ENCODE measurements at places on chromosomes 4 and X.

GRCh38 chr4:24210332-24210902, 320.6 kb upstream of the PPARGC1A start:
- peak; percentile 94 for DNase-seq

- DNase-seq, result peak; percentile 79
Observed at GRCh38 chr4:75844151-75844662, 58.0 kb downstream of the PPEF2 start.

GRCh38 chrX:65017451-65017850, 41.2 kb upstream of the ZC4H2 start:
- DNase-seq, result no peak

DNA sequence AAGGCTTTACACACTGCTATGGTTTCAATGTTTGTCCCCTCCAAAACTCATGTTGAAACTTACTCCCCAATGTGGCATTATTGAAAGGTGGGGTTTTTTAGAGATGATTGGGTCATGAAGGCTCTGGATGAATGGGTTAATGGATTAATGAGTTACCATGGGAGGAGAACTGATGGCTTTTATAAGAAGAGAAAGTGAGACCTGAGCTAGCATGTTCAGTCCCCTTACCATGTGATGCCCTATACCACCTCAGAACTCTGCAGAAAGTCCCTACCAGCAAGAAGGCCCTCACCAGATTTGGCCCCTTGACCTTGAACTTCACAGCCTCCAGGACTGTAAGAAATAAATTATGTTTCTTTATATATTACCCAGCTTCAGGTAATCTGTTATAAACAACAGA, 68.9 kb upstream of the CAPN6 start:
- no peak for DNase-seq

GRCh38 chrX:136754651-136755050, 26.1 kb downstream of the ARHGEF6 start:
- peak; percentile 27 for DNase-seq

DNA sequence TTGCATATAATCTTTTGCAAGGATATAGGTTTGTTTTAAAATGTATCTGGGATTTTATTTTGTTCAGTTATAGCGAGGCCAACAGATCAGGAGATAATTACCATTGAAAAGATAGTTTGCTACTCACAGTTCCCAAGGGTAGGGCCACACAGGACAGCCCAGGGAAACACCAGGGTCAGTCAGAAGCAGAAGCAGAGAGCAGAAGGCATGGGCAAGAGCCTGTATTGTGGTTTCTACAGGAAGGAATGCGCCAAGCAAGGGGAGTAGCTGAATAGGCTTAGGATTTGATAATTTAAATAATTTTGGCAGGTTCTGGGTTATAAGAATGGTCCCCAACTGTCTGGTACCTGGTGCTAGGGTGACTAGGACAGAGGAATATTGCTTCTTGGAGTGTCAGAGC, 61.6 kb downstream of the SYNPO2 start:
- DNase-seq, result no peak

All from osteoblast (primary cell).